ENCODE measurements at places on chromosomes 16 and 17.

DNA sequence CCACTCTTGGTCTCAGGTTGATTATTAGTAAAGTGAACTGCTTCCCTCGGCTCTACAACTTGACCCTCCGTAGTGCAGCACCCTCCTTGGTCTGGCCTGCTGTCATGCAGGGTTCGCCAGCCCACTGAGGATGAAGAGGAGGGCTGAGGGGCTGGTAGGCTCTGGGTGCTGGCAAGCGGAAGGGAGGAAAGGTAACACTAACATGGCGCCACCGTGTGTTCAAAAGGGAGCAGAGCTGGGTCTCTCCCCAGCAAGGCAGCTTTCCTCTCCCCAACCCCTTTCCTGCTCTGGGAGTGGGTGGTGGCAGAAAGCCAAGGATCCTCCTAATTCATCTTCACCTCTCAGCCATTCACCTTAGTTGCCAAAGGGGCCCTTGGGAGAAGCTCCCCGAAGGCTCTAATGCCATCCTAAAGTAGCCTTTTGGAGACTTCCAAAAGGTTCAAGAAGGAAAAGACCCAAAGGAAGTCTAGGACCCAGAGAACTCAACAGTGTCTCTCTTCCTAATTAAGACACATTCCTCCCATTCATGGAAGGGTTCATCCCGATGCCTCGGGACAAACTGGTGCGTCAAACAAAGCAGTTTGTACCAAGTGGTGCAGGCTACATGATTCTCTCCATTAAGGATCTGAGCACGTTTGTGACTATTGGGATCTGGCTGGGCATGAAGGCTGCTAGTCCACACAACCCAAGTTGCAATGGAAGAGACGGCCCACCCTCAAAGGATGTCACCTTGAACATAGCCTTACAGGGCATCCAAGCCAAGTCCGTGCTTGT is 90.8 kb upstream of the TOB1 start:
- DNase-seq = no peak

- DNase-seq = no peak
These were observed 1.3 kb downstream of the ARRB2 start for GRCh38 chr17:4711661-4712181.

DNA sequence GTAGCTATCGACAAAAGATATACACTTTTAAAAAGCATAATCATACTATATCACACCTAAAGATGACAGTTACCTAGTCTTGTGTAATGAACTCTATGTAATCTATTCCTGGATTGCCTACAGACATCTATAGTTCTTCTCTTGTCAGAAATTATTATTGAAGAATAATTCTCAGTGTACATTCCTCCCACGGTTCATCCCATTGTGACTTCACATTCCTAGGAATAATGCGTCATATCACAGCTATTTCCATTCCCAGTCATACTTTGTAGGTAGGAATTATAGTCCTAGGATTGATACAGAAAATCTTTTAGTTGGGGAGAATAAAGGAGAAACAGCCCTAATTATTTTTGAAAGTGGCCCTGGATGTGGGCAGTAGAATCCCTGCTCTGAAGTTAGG is 44.0 kb upstream of the ABCC11 start:
- DNase-seq = no peak

DNA sequence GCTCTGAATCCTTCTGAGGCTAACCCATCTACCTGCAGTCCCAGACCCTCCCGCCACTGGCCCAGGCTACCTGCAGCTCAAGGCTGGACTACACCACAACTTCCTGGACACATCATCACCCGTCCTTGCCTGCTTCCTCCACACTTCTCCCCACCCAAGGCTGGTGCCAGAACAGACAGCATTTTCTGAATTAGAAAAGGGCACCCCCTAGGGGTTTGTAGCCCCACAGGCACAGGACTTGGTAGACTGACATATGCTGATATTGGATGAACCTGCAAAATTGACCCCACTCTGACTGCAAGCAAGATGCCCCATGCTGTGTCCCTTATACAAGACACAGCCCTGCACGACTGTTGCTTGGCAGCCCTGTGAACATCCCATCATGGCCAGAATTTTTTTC is 271.5 kb upstream of the C16orf82 start:
- no peak for DNase-seq

DNA sequence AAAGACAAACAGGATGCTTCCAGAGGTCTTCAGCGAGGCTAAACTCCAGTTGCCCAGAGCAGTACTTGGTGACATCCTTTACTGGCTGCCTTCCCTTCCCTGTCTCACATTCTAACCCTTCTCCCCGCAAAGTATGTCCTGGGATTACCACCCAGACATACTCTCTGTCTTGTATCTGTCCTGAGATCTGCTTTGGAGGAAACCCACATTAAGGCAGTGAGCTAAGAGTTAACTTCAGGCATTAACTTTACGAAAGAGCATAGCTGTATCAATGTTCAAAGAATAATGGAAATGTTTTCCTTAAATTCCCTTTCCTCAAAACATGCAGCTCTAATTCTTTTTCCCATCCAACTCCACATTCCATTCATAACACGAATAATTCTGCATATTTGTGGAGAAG is 385.2 kb downstream of the NPIPA8 start:
- no peak for DNase-seq

DNA sequence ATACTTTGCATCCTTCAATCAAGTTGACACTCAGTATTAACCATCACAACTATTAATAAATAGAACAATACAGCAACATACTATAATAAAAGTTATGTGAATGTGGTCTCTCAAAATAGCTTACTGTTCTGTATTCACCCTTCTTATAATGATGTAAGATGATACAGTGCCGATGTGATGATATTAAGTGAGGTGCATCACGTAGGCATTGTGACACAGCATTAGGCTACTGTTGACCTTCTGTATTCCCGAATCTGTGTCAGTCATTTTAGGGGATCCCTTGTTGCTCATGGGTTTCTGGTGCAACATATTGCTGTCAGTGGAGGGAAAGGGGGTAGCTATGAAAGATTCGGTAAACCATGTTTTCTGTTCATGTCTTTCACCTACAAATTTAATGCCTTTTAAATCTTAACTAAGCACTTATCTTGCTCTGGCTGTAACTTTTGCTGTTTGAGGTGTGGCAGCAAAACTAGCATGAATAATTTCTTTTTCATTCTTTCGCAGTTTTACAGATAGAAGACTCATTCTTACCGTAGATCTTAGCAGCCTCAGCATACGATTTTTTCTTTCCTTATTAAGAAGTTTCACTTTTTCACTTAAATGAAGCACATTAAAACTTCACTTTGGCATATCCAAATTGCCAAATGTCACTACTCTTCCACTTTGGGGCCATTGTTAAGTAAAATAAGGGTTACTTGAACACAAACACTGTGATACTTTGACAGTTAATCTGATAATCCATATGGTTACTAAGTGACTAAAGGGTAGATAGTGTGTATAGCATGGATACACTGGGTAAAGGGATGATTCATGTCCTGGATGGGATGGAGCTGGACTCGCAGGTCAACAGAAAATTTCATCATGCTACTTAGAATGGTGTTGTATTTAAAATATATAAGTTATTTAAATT is 29.6 kb downstream of the NFAT5 start:
- no peak for DNase-seq

DNA sequence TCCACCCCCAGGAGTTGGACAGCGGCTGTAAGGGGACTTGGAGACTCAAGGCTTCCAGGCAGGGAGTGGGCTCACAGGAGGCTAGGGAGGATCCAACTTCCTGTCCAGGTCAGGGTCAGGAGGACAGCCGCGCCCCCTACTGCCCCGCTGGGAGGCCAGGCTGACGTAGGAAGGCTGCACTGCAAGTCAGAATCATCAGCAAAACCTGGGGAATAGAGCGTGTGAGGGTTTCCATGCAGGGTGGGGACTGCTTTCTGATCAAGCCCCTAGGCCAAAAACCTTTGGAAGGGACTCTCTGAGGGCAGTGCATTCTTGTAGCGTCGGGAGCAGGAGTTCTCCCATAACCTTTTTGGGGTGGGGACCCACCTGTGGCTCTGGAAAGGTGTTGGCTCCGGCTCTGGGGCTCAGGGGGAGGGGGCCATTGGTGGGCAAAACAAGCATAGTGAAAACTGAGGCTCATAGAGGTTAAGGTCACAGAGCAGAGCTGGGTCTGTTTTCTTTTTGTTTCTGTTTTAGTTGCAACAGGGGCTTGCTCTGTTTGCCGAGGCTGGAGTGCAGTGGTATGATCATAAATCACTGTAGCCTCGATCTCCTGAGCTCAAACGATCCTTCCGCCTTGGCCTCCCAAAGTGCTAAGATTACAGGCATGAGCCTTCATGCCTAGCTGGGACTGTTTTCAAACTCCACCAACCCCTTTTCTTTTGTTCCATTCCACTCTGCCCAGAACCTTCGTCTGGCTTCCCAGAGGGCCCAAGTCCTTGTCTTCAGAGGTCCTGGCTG is 22.1 kb downstream of the RAI1 start:
- DNase-seq = no peak

- DNase-seq = peak; percentile 92
These were observed at the start of gene CCDC57 for GRCh38 chr17:82212331-82213250. Gene CCDC57, minus strand, starts transcription at chr17:82212842. Its CDS starts 10,898 bp downstream, at chr17:82201944.

DNA sequence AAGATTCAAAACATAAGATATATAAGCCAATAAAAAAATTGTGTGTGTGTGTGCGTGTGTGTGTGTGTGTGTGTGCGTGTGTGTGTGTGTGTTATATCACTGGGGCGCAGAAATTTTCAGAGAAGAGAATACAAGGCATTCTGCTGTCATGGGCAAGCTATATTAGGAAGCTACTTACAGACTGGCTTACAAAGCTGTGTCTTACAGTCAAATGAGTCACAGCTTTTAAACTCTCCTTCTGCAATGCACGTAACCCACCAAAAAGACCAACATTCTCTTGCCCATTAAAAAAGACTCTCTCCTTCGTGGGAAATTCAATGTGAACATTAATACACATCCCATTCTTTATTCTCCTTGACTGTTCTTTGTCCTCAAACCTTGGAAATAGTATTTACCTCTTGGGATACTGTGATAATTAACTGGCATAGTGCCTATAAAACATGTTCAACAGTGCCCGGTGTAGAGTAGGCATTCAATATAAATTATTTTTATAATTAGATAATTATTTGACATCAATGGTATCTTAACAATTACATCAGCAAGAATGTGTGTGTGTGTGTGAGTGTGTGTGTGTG is 860.4 kb upstream of the SOX9 start:
- no peak for DNase-seq

GRCh38 chr17:68470961-68471360 is 13.7 kb upstream of the WIPI1 start:
- no peak for DNase-seq

- DNase-seq = peak; percentile 73
These were observed 13.3 kb upstream of the RPL38 start for GRCh38 chr17:74190154-74190553.

GRCh38 chr17:32795339-32795979 is 81.5 kb downstream of the MYO1D start:
- no peak for DNase-seq

DNA sequence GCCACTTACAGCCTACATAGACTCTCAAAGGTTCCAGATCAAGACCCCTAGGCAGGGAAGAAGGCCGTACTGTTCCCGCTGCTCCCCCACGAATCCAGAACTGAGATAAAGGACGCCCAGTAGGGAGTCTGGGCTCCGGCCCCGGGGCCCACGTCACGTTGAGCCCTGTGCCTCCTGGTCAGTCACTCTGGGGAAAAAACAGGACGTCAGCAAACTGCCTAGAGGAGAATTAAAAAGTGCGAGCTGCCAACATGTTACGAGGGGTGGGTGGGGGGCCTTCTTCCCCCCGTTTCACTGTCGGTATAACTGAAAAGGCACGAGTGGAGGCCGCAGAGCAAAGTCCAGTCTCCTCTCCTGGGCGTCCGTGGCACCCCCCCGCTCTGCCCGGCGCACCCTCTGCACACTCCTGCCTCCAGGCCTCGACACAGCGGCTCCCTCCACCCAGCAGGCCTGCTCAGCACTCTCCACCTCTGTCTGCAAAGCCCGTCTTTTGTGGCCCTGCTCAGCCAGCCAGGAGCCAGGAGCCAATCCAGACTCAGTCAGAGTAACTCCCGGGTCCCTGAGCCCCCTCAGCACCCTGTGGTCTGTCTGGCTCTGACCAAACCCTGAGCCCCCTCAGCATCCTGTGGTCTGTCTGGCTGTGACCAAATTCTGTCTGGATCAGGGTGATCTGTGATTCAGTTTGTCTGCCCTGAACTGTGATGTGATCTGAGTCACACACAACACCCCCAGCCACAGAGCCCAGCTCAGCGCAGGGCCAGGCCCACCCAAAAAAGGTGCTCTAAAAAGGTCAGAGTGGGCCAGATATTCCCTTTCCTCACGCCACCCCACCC is 6.2 kb downstream of the ITGAE start:
- DNase-seq = no peak

GRCh38 chr17:6936370-6937028 is 59.4 kb upstream of the ALOX12 start:
- no peak for DNase-seq

DNA sequence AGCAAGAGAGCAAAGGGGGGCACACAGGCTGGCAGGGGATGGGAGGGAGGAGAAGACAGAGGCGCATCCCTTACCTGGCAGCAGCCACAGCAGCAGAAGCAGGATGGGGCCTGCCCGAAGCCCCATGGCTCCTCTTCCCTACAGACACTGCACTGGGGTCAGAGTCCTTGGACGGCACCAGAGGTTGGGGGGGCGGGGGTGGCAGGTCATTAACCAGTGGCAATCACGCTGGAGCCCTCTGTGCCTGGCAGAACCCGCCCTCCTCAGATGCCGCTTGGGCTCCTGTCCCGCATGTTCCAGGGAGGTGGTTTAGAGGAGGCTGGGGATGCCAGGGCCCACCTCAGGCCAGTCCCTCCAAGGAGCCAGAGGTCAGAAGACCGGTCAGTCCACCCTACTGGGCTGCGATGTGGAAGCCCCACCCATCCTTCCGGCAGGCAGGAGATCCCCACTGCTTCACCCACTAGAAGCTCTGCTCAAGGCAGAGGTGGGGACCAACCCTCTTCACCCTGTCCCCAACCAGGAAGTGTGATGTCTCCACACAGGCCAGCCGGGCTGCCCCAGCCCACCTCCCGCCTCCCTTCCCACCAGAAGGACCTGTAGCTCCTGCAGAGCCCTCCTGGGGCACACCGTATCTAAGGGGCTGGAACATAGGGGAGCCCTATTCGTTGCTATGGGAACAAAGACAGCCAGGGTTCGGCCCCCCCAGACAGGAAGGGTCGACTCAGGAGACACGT is 11.7 kb downstream of the ZG16B start:
- no peak for DNase-seq

- no peak for DNase-seq
These were observed 478.4 kb downstream of the TOX3 start for GRCh38 chr16:52068447-52069074.

GRCh38 chr17:78401246-78401645 is 22.8 kb downstream of the PGS1 start:
- no peak for DNase-seq

- no peak for DNase-seq
These were observed 2020.9 kb downstream of the TP53TG3F start for GRCh38 chr16:35480361-35480760.

GRCh38 chr17:75773121-75773807 is 8.3 kb upstream of the GALK1 start:
- no peak for DNase-seq

DNA sequence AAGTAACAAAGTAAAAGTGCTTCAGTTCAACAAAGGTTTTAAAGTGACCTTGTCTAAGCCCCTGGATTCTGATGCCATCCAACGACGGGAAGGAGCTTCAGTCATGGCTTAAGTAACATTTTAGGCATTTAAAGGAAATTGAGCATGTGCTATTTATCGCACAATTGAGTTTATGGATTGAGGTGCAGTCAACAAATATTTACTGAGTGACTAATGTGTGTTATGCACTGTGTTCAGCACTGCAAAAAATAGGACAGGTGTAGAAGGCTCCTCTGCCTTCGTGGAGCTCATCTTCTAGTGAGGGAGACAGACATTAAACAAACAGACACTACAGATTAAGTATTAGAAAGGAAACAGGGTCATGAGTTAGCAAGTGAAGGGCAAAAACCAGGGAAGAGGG is 12.5 kb downstream of the TMIGD1 start:
- peak; percentile 51 for DNase-seq
